Cardiac fibroblast (primary cell): ENCODE measurements at places on chromosomes 5 and 9.
A peak's percentile ranks its signal among the peaks of the same experiment; 100 is the strongest.

- no peak for DNase-seq
Observed at GRCh38 chr5:89300426-89300970, 417.5 kb upstream of the MEF2C start.

DNA sequence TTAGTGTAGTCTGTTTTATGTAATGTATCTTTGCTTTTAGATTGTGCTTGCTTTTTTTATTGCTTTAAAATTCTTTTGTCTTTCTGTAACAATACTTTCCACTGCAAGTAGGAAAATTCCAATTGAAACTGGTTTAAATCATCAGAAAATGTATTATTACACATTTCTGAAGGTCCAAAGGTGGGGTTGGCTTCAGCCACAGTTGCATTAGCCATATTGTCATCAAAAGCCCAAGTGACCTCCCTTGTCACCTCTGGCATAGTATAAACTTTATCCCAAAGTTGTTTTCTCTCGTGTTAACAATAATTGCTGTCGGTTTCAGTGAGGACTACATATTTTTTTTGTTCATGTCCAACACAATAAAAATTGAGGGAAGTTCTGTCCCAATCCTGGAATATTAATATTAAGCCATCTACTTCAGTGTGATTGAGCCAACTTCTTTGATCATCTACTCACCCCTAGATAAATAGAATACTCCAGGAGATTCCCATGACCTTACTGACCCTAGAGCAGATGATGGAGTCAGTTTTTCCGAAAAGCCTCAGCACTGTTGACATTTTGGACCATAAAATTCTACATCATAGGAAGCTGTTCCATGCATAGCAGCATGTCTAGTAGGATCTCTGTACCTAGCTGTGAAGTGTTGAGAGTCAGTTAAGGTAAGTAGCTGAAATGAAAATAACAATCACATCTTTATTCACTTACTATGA lies 52.4 kb upstream of the MACIR start:
- DNase-seq = no peak

GRCh38 chr5:143046314-143046713 lies 276.1 kb downstream of the ARHGAP26 start:
- DNase-seq = no peak

- no peak for DNase-seq
Observed at GRCh38 chr9:21392270-21392669, 7.1 kb upstream of the IFNA2 start.

DNA sequence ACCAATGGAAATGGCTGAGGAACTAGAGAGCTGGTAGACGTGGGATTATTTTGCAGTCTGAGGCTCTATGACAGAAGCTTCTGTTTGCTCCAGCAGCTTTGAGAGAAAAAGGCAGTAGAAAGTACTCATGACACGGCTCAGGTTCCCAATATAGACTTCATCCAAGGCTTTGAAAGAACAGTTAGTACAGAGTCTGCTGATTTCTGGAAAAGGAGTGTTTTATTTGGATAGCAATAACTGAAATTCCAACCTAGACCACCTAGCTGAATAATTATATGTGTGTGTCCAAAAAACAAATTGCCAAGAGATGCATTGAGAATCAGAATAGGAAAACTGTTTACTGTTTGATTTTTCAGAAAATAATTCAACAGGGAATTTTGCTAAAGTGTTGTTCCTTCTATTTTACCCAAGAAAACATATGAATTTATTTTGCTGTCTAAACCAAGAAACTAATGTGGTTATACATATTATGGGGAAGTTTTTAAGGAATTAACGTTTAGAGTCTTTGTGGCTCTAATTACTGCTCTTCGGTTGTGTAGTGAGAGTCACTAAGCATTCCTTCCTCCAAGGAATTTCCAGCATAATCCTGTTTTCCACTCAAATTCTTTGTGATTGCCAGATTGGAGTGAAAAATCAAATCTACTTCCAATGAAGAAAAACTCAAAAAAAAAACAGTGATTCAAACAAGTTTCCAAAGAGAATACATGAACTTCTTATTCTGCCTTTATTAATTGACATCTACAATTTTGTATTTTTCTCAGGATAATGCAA lies 18.1 kb upstream of the MTX3 start:
- no peak for DNase-seq

GRCh38 chr5:126988021-126988569 lies 42.3 kb downstream of the MARCHF3 start:
- DNase-seq = no peak

DNA sequence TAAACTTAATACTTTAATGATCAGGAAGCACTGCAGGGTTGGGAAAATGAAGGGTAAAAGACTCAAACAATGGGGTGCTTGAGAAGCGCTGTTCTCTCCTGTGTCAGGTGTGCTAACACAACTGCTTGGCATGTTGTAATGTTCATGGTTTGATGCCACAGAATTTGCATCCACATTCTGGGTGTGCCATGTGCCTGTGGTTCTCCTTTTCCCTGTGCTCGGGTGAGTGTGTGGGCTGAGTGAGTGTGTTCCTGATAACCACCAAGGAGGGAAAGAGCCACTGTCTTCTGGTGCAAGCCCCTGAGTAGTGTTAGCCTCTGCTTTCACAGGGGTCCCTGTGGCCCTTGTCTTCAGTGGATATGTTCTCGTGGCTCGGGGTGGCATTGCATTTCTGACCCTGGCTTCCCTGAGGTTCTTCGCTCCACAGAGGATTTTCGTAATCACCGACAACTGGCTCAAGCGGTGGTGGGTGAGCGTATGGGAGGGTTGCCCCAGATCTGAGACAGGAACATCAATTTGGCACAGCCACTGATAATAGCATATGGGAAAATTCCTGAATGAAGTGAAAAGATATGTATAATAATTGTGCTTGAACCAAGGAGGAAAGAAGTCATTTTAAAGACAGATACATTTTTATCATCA lies 102.0 kb downstream of the MVB12B start:
- DNase-seq = no peak

GRCh38 chr5:98227489-98227888 lies 546.0 kb upstream of the RGMB start:
- no peak for DNase-seq

DNA sequence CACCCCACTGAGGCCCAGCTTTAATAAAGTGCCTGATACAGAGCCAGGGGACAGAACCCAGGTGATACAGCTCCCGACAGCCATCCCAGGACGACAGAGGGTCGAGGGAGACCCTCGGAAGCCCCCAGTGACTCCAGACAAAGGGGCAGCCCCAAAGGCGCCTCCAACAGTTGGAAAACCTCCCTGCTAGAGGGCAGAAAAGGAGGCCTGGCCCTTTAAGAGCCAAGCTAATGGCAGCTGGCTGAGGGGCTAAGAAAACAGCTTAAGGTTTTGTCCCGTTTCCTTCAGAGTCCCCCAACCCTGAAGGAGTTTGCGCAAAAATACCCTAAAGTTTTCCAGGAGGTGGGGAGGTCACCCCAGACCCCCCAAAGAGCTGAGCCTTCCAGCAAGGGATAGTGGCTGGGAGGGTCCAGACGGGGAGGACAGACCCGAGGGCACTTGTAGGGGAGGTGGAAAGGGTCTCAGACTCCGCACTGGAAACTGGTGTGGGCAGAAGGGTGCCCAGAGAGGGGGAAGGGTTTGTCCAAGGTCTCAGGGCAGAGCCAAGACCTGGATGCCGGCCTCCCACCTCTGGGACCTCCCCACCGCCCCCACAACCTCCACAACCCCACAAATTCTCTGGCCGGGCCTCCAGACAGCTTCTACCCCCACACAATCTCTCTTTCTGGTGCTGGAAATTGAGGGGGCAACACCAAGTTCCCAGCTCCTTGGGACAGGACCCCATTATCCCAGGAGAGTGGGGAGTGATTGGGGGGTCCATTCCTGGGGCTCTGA lies 8.2 kb upstream of the AK1 start:
- no peak for DNase-seq

DNA sequence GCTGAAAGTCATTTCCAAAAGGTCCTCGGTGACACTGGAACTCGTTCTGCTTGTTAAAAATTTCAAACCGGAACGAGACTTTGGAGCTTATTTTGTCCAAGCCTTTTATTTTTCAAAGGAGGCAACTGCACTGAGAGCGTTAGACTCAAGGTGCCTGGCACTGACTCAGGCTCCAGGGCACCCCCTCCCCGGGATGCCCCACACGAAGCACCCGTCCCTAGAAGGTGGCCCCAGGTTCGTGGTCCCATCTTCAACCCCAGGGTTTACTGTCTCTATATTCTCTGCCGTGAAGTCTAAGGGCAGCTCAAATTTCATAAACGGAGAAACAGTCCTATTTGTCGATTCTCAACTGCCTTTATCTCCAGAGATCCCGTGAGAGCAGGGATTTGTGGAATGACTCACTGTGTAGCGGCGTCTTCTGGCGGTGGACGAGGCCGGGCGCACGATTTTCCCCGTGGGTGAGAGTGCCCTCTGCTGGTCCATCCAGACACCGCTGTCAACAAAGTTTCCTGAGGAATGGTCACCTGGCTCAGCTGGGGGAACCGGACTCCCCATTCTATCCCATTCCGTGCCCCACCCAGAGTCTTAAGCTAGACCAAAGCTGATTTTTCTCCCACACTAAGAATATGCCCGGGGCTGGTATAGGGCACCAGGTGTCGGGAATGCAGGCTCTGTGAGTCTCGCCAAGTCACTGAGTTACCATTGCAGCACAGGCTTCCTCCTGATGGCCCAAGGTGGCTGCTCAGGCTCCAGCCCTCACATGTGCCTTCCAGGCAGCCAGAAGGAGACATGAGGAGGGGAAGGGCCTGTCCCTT lies 27.1 kb upstream of the SLC6A19 start:
- peak; percentile 80 for DNase-seq

DNA sequence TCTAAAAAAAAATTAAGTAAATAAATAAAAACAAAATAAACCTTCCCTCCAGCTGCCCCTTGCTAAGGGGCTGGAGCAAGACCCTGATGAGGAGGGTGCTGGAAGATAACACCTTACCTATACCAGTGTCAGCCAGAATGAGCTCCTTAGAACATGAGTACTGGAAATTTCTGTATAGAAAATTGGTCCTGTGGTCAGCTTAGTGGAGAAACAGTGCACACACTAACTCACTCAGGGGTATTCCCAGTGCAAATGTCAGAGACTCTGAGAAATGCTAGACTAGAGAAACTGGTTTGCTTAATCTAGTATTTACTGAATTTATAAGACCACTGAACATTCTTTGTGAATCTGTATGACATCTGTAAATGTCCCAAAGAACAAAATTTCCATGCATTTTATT lies 62.1 kb upstream of the CTXN3 start:
- DNase-seq = no peak

GRCh38 chr5:163373436-163374084 lies 63.8 kb upstream of the CCNG1 start:
- DNase-seq = no peak
